ENCODE measurements at places on chromosomes 12 and 14. TPM values are rescaled to one million over a fixed set of nuclear protein-coding genes. Genes with fewer than 3 reads are reported as not detected.

DNA sequence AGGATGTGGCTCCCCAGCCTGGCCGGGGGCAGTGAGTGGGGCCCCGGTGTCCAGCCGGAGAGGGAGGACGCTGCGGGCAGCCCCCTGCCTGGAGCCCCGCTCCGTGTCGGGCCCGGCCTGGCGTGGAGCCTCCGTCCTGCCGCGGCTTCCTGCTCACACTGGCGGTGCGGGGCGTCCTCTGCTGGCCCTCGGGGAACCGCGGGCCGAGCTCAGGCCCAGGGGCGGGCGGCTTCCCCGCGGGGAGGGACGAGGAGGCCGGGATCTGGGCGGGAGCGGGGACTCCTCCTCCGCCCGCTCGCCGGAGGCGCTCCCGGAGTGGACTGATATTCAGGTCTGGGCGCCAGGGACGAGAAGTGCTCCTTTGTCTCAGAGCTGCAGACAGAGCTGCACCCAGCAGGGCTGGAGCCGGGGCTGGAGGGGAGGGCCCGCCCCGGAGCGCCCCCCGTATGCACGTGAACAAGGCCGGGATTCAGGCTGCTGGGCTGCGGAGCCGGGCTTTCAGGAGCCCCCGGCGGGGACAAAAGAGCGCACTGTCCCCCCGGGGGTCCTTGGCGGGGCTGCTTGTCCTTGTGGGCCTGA is 2.2 kb downstream of the MMP17 start:
- no peak for DNase-seq
- H3K27ac ChIP-seq = peak overlapping the region; percentile 75

The MFAP5 gene
- 159 TPM for total RNA-seq

- no peak overlapping the region for H3K4me3 ChIP-seq
- no peak overlapping the region for H3K27ac ChIP-seq
- peaks cover 21% of the 10 kb centered on the region for H3K36me3 ChIP-seq
Measured at GRCh38 chr12:45368841-45369489, 153.1 kb downstream of the ANO6 start.

DNA sequence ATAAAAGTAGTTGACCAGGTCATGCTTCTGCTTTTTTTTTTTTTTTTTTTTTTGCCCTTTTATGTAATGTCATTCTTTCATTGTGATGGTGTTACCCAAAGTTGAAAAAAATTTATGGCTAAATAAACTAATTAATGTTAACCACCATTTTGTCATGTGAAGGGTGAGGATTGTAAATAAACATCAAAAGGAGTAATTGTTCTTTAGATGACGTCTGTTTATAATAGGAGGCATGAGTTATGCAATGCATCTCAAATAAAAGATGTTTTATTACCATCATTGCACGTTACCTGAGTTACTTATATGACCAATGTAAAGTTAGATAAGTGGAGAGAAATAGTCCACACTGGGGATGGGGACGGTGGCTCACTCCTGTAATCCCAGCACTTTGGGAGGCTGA is 349.9 kb upstream of the PDE3A start:
- no peaks in the 10 kb centered on the region for H3K27me3 ChIP-seq
- H3K27ac ChIP-seq = no peak overlapping the region
- H3K4me1 ChIP-seq = no peaks in the 10 kb centered on the region
- no peaks in the 10 kb centered on the region for H3K36me3 ChIP-seq
- no peak overlapping the region for H3K4me3 ChIP-seq

GRCh38 chr14:71623939-71624338 is 308.3 kb upstream of the RGS6 start:
- H3K27me3 ChIP-seq = no peaks in the 10 kb centered on the region
- H3K4me1 ChIP-seq = no peaks in the 10 kb centered on the region
- peaks cover 9% of the 10 kb centered on the region for H3K36me3 ChIP-seq
- no peak for DNase-seq

The IL31 gene
- not detected for total RNA-seq

The DHRS2 gene
- total RNA-seq = 0.25 TPM

DNA sequence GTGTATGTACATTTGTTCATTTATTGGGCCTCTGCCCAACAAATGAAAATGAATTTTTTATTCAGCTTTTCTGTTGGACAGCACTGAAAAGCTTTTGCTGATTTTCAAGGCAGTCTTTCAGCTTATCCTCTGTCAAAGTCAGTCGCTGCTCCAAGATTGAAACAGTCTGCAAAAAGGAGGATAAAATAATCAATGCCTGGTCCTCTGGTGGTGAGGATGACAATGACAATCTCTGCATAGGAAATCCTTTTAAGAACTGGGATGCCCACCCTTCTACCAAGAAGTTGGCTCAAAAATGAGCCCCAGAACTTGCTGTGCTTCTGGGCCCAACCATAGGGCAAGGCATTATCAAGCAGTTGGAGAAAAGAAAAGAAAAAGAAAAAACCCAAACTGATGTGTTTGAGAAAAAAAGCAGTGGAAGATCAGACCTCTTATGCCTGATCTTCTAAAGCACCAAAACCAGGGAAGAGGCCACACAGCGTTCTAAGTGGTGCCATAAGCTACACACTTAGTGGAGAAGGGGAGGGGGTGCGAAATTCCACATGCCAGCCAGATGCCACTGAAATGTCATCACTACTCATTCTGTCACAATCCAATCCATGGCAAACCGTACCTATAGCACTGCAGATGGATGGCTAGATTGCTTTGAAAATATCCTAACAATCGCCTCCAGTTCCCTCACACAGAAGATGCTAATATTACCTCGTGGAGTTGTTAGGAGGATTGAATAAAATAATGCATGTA is 69.0 kb upstream of the DUSP6 start:
- H3K27ac ChIP-seq = no peak overlapping the region
- peaks cover 5% of the 10 kb centered on the region for H3K36me3 ChIP-seq
- peaks cover 13% of the 10 kb centered on the region for H3K4me1 ChIP-seq
- no peaks in the 10 kb centered on the region for H3K27me3 ChIP-seq

The PTMS gene
- total RNA-seq = 132 TPM

The STXBP6 gene
- total RNA-seq = 4.4 TPM

GRCh38 chr14:90755661-90756304 is 60.4 kb downstream of the TTC7B start:
- no peaks in the 10 kb centered on the region for H3K27me3 ChIP-seq
- no peak overlapping the region for H3K4me3 ChIP-seq
- no peak overlapping the region for H3K27ac ChIP-seq
- peak; percentile 37 for DNase-seq

DNA sequence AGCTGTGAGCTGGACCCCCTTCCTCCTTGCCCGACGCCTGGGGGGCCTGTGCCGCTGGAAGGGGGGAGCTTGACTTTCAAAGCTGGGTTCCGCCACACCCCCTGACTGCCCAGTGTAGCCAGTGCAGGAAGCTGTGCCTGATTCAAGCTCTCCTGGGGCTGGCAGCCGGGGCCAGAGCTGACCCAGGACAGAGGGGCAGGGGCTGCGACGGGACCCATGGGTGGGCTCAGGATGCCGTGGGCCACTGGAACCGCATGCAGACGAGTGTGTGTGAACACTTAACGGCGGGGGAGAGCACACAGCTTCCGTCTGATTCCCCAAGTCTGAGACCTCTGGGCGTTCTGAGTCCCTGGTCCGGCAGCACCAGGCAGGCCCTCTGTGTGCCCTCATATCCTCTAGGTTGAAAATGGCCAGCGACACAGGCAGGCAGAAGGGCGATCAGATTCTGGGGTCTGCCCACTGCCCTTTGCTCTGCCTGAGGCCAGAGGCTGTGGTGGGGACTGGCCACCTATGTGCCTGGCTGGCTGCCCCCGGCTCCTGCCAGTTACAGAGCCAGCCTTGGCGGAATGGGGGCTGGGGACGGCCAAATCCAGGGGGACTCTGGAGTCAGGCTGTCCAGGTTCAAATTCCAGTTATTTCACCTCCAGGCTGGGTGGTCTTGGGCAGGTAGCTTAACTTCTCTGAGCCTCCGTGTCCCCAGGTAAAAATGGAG is 54.0 kb downstream of the CYP46A1 start:
- H3K27me3 ChIP-seq = no peaks in the 10 kb centered on the region
- peak overlapping the region; percentile 46 for H3K4me3 ChIP-seq
- H3K4me1 ChIP-seq = peaks cover 21% of the 10 kb centered on the region
- no peaks in the 10 kb centered on the region for H3K36me3 ChIP-seq

DNA sequence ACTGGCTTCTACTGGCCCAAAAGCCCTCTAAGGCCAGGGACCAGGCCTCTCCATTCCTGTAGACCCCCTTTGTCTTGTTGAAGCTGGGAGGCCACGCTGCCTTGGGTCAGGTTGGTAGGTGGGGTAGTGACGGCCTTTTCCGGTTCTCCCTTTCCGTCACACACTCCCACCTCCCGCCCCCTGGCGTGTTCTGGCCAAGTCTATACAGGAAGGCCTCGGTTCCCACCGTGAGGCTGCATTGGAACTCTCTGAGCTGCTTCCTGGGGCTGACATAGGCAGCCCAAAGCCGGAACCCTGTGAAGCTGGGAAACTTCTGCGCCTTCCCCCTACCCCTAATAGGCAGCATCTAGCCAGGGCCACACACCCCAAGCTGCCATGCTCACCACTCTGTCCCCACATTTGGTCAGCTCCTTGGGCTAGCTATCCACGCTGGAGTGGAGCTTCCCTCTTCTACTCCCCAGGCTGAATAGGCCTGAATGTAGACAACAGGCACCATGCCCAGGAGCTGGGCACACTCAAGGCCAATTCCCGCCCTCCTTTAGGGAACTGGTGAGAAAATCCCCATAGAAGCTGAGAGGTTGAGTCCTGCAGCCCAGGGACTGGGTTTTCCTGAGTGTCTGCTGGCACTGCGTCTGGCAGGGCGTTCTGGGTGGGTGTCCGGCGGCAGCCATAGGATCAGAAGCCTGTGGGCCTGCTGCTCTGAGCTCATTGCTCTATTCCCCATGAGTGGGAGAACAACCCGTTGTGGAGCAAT is 35.7 kb downstream of the RIN3 start:
- no peak overlapping the region for H3K4me3 ChIP-seq
- no peak for DNase-seq
- no peaks in the 10 kb centered on the region for H3K27me3 ChIP-seq
- no peaks in the 10 kb centered on the region for H3K36me3 ChIP-seq

- no peaks in the 10 kb centered on the region for H3K36me3 ChIP-seq
- H3K4me1 ChIP-seq = peaks cover 18% of the 10 kb centered on the region
- H3K27ac ChIP-seq = peak overlapping the region; percentile 82
- H3K27me3 ChIP-seq = no peaks in the 10 kb centered on the region
- DNase-seq = no peak
Measured at GRCh38 chr14:36320897-36321381, 502 bp upstream of the MBIP start.

The FSCB gene
- total RNA-seq = not detected

Data from vagina (tissue), 2 donors.